Stimulated activated CD4-positive, alpha-beta T cell treated with anti-CD3 and anti-CD28 coated beads, Interleukin-2, amount 100 ng/mL, for 48 hours (primary cell): ENCODE measurements at places on chromosomes 5 and 9.

DNA sequence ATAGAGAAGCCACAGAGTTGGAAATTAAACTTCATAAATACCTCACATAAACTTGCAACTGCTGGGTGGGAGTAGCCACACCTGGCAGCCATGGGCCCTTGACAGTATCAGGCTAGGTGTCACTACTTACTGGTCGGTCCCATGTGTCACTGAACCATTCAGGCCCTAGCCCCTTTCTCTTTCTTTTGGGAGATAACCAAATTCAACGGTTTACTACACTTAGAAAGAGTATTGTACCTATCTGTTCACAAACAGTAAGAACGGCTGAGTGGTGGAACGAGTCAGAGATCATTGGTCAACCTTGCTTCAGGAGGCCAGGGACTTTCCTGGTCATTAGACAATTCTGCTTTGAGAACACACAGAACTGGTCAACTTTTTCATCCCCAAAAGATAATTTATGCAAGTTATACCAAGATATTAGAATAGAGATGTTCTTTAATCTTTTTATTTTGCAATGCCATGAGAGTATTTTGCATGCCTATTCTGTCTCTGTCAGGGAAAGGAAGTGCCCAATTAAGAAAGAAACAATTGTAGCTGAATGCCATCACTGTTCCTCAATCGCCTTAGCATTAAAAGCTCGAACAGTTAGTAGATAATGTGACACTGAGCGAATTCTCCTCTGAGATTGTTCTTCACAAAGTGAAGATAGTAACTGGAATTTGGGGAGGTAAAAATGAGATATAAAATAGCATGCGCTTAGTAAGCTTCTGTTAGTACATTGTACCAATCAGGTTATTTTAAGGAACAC, 50.9 kb downstream of the GOLPH3 start:
- DNase-seq, result no peak

DNA sequence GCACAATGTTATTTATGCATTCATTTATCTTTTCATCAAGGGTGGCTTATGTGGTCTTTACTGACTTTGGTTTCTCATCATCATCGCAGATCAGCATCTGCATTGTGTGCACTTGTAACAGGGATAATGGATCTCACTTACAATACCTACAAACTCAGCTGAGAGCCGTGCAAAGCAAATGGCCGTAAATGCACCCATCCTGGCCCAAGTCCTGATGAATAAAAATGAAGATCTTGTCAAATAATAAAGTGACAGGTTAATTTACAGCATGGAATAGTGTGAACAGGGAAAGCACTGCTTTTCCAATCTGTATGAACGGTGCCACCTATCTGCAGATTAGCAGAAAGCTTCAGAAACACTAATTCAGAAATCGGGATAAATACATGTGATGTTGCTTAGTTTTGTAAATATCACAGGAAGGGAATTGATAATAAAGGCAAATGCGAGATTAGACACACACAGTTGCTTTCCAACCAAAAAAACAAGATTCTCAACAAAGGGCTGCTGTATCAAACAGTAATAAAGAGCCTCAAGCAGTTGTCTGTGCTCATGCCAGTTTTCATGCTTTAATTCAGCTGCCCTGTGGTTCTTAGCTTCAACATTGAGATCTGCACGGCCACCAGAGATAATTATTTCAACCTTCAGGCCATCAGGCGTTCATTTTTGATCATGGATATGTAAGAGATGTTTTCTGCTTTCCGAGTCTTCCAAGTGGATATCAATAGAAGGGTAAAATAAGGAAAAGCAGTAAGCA, 153.4 kb upstream of the POU5F2 start:
- DNase-seq, result no peak

GRCh38 chr5:125587631-125588030, 835.6 kb upstream of the GRAMD2B start:
- no peak for DNase-seq

GRCh38 chr5:60597572-60598320, 102.2 kb downstream of the DEPDC1B start:
- no peak for DNase-seq

- no peak for DNase-seq
Measured at GRCh38 chr5:104643320-104643719, 1080.7 kb upstream of the NUDT12 start.

DNA sequence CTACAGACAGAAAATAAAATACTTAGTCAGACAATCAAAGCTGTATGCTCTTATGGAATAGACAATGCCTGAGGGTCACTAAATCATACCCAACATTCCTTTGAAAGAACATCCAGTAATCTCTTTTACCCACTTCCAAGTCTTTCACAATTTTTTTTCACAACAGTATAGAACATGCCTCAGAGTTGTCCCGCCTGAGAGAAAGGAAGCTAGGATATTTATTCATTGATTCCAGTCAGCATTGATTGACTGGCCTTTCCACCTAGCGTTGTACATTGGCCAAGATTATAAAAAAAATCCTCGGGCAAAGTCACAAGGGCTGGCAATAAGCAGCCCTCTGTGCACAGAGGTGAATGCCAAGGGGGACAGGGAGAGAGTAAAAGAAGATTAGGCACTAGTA, 318.1 kb upstream of the PIK3R1 start:
- no peak for DNase-seq

GRCh38 chr5:108686676-108687075, 61.0 kb upstream of the FER start:
- DNase-seq, result no peak

GRCh38 chr5:61680247-61680646, 348.2 kb downstream of the ZSWIM6 start:
- DNase-seq, result no peak

DNA sequence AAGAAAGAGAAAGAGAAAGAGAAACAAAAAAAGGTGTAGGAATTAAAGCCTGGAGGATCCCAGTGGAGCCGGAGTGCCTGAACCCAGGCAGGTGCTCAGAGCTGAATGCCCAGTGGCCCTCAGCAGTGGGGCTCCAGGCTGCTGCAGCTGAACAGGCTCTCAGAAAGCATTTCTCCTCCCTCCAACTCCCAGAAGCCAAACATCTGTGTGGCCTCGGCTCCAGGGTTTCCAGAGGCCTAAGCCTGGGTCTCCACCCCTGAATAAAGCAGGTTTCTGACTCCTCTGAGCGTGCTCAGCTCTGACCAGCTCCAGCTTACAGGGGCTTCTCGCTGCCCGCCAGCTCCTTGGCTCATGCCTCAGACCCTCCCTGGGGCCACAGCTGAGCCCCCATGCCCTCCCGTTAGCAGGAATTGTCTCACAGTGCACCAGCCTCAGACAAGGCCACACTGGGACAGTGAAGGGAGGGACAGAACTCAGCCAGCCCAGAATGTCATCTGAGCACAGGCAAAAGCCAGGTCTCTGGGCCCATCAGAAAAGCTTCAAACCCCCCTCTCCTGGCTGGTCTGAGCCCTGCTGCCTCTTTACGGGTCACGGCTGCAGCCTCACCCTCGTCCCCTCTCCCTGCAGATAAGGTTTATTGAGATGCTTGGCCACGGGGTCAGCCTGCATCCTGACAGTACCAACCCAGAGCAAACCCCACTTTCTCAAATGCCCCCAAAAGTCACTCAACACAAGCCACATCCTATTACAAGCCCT, 114.4 kb upstream of the PPP1R26 start:
- no peak for DNase-seq
